ENCODE measurements at places on chromosomes 3 and 15. TPM values are rescaled to one million over a fixed set of nuclear protein-coding genes. Genes with fewer than 3 reads are reported as not detected.

DNA sequence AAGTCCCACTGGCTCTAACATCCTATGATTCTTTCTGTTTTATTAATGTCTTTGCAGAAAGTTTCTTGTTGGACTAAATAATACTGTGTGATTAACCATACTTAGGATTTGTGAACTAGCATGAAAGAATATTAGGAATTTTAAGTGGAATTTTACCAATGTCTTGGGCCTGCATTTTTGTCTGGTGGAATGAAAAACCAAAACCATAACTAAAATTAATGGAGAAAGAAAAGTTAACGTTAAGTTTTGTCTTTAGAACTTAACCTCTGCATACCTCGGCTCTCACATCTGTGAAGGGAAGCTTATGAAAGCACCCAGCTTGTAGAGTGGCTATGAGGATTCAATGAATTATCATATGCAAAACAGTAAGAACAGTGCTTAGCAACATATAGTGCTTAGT is 6.5 kb downstream of the FBN1 start:
- DNase-seq: no peak
- no peak overlapping the region for H3K27ac ChIP-seq
- peaks cover 6% of the 10 kb centered on the region for H3K27me3 ChIP-seq
- H3K4me1 ChIP-seq: peaks cover 2% of the 10 kb centered on the region

- H3K4me3 ChIP-seq: no peak overlapping the region
- no peaks in the 10 kb centered on the region for H3K4me1 ChIP-seq
- H3K27me3 ChIP-seq: no peaks in the 10 kb centered on the region
- no peak overlapping the region for H3K27ac ChIP-seq
- no peak for DNase-seq
These were observed 21.0 kb upstream of the HTR3E start for GRCh38 chr3:184075901-184076300.

DNA sequence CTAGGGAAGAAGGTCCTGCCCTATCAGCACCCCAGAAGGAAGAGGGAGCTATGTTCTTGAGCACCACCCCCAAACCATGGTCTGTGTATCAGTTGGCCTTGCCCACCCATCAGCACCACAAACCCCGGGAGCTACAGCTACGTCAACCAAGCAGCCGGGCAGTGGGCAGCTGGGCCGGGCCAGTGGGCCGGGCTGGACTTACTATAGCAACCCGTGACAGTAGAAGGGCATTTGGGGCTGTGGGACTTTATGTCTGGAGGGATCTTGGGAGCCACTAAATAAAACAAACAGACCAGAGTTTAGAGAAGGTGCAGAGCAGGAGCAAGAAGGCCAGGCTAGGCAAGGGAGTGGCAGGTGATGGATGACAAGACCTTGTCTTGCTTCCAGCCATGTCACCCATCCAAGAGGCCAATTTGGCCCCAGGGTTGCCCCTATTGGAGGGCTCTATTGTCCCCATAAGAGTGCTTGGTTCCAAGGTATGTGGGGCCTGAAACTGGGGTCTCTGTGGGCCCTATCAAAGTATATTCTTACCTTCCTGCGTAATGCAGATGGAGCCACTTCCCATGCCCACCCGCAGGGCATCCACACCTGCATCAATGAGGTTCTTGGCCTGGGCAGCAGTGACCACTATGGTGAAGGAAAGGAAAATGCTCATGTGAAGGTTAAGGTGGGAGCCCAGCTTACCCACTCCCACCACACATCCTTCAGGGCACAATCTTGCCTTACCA is 3.2 kb downstream of the IMPDH2 start:
- no peak overlapping the region for H3K4me3 ChIP-seq
- DNase-seq: no peak
- peaks cover 79% of the 10 kb centered on the region for H3K36me3 ChIP-seq
- H3K27me3 ChIP-seq: no peaks in the 10 kb centered on the region
- no peaks in the 10 kb centered on the region for H3K4me1 ChIP-seq

DNA sequence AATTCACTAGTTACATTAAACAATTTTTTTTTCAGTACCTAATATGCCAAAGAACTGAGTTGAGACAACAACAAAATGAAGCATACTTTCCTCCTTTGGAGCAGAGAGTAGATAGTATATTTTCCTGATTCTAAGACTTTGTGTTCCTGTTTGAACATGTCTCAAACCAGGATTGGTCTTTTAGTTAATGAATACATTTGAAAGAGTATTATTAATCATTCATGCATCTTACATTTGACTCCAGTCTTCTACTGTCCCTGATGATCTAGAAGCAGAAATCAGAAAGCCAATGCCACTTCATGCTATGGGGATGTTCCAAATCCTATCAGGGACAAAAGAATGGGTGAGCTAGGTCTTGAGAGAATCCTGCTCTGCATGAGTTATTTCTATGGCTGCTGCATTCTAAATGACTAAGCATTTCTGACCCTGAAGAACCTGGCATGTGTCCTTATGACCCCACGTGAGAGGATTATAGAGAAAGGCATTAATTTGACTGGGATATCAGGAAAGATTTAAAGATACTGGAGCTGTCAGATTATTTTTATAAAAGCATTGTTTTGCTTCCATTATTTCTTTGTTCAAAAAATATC is 32.9 kb upstream of the MBNL1 start:
- H3K4me1 ChIP-seq: no peaks in the 10 kb centered on the region
- H3K27me3 ChIP-seq: no peaks in the 10 kb centered on the region
- no peak for DNase-seq
- no peak overlapping the region for H3K4me3 ChIP-seq
- H3K36me3 ChIP-seq: no peaks in the 10 kb centered on the region
- H3K27ac ChIP-seq: no peak overlapping the region

- no peak overlapping the region for H3K4me3 ChIP-seq
- no peaks in the 10 kb centered on the region for H3K27me3 ChIP-seq
- DNase-seq: no peak
- peaks cover 12% of the 10 kb centered on the region for H3K4me1 ChIP-seq
- no peak overlapping the region for H3K27ac ChIP-seq
- no peaks in the 10 kb centered on the region for H3K36me3 ChIP-seq
These were observed 164.4 kb upstream of the TOPAZ1 start for GRCh38 chr3:44077267-44077666.

Gene FOXB1
- total RNA-seq: 3.7 TPM

Gene MORC1
- total RNA-seq: not detected

Gene RARRES1
- 0.81 TPM for total RNA-seq

Gene GUCA1C
- not detected for total RNA-seq

Gene SAMMSON
- total RNA-seq: not detected

Data from H9 (cell line).